ENCODE measurements at places on chromosomes 11 and 22.

- no peak for DNase-seq
Observed at GRCh38 chr11:110512026-110512425, 82.3 kb downstream of the FDX1 start.

DNA sequence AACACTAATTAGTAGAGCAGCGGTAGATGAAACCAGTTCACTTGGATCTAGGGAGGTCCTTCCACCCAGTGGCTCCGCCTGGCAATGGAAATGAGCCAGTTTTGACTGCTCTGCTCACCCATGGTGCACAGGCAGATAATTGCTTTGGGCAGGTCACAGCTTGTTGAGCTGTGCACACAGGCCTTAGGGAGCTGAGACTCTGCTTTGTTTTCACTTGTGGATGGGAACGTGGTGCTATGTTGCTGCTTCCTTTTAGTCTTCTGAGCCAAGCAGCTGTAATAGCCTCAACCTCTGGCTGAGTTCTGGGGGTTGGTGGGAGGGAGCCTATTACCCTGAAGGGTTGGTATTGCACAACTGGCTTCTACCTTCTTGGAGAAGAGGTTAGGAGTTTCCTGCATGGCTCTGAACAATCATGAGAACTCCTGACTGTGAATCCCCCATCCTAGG lies 262.3 kb upstream of the MTNR1B start:
- DNase-seq = no peak

DNA sequence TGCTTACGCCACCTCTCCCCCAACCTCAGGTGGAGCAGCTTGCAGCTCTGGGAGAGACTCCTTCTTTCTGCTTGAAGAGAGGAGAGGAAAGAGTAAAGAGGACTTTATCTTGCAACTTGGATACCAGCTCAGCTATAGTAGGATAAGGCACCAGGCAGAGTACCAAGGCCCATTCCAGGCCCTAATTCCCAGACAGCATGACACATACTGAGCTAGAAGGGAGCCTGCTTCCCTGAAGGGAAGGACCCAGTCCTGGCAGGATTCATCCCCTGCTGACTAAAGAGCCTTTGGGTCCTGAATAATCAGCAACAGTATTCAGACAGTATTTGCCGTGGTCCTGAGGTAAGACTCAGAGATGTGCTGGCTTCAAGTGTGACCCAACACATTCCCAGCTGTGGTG lies 41.4 kb downstream of the PPME1 start:
- no peak for DNase-seq

DNA sequence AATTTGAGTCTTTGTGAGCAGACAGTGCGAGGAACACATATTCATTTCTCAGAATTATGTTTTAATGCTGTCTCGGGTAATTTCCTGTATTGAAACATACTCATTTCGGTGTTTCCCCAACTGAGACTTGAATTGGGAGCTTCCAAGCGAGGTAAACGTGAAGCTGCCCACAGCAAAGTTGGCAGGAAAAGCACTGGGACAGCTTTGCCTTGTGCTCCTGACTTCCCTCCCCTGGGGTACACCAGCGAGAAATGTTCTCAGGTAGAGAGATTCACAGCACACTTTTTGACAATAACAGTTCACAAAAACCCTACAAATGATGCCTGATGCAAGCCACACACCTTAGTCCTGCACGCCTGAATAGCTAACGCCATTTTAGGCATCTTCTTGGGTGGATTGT lies 3.1 kb downstream of the HTR3B start:
- no peak for DNase-seq

DNA sequence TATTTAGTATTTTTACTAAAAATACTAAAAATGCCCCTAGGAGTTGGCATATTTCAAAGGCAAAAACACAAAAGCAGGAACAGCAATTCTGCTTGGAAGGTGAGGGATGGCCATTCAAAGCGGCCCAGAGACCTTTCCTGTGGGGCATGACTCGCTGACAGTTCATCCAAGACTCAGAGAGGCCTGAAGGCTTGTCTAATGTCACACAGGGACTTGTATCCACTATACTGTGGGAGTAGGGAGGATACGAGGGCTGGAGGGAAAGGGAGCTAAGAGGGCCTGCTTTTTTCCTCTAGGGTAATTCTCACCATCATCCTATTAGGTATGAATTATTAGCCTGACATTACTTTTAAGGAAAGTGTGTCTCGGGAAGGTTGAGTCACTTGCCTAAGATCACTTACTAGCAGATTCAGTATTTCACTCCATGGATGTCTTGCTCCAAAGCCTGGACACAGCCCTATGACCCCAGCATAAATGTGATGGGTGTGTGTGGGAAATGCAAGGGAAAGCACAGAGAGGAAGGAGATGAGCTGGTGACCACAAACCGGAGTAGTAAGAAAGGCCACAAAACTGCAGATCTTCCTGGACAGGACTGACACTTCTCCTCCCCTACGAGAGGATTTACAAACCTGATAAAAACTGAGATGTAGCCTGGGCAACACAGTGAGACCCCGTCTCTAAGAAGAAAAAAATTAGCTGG lies 16.7 kb upstream of the UCP3 start:
- DNase-seq = peak; percentile 80

DNA sequence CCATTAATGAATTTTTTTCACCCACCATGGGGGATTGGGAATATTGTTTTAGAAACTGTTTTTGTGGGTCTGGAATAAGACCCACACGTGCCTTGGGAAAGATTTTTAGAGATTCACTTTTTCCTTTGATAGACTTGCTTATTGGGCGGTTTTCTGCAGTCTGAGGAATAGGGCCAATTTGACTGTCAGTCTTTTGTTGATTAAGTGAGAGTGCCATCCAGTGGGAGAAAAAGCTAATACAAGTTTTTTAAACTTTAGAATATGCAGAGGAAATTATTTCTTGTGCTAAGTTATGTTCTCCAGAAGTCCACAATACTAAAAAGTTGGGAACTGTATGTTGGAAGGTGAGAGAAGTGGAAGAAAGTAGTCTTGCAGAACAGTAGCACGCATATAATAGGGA lies 56.1 kb downstream of the PRMT3 start:
- DNase-seq = peak; percentile 9

GRCh38 chr11:86453290-86454030 lies 78.8 kb downstream of the CCDC81 start:
- DNase-seq = no peak

All from EL (cell line).